ENCODE measurements at places on chromosomes 13 and 19. TPM values are rescaled to one million over a fixed set of nuclear protein-coding genes. Genes with fewer than 3 reads are reported as not detected.

DNA sequence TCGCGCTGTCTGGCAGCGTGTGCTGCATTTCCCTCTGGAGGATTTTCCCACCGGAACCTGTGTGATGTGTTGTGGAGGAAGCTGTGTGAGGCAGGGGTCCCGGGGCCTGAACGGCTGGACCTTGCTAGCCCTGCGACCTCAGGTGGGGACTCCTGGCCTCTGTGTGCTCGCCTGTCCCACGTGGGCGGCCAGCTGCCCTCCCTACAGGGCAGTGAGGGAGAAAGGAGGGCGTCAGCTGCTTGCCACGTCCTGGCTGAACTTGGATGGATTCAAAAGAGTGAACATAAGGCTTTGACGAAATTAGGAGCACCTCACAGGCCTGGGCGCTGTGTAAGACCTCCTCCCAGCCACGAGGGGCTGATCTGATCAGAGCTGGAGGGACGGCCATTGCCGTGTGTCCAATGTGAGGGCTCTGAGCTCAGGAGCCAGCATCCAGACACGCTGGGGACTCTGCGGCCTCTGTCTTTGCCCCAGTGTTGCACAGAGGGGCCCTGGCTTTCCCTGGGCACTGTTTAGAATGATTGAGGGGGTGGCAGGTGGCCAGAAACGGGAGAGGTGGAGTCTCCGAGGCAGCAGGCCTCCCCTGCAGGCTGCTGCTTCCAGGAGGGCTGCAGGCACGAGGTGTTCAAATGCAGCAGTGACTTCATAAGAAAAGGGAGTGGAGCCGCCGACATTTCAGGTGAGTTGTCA, 13.0 kb downstream of the TFDP1 start:
- DNase-seq = peak; percentile 33

DNA sequence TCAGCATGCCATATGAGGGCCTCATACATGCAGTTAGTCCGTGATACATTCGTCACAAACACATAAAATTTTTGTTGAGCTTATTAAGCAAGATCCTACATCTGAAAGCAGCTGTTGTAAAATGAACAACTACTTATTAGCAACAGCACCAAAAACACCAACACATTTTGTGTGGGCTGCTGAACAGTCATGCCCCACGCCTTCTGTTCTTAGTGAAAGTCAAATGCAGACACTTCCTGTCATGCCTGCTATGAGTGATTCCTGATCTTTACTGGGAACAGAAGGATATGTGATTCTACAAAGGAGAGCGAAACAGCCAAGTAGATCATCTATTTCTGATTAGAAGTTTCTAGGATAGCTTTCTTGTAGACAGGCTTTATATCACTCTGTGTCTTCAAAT, 4.2 kb upstream of the B3GLCT start:
- no peak for DNase-seq

- no peak for DNase-seq
Observed at GRCh38 chr13:82092312-82092711, 1751.4 kb upstream of the SPRY2 start.

DNA sequence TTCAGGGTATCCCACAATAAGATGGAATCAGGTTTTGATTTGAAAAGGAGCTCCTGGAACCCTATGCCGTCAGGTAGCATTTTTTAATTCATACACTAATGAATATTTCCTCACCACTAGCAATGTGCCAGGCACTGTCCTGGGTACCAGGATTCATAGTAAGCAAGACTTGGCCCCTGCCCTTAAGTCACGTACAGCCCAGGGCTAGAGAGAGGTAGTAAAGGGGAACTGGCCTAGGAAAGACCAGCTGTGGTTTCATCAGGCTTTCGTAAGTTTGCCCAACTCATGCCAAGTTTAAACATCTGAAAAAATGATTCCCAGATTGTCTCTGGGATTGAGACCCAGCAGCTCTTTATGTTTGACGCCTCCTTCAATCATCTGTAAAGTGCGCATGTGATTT, 45.9 kb upstream of the AMER2 start:
- no peak for DNase-seq

The ACP7 gene
- total RNA-seq = not detected

The TGFBR3L gene
- total RNA-seq = 1.2 TPM

GRCh38 chr13:99374994-99375737, 68.0 kb upstream of the GPR183 start:
- no peak for DNase-seq

DNA sequence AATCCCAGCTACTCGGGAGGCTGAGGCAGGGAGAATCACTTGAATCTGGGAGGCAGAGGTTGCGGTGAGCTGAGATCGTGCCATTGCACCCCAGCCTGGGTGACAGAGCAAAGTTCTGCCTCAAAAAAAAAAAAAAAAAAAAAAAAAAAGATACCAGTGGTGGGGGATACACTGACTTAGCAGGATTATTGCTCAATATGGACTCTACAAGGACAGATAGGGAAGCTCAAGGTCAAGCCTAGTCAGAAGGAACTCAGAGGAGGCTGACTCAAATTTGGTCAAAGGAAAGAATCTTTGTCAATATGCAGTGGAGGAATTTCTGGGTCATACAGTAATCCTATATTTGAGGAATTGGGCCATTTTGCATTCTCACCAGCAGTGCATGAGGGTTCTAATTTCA, 6.7 kb upstream of the DIAPH3 start:
- DNase-seq = no peak

DNA sequence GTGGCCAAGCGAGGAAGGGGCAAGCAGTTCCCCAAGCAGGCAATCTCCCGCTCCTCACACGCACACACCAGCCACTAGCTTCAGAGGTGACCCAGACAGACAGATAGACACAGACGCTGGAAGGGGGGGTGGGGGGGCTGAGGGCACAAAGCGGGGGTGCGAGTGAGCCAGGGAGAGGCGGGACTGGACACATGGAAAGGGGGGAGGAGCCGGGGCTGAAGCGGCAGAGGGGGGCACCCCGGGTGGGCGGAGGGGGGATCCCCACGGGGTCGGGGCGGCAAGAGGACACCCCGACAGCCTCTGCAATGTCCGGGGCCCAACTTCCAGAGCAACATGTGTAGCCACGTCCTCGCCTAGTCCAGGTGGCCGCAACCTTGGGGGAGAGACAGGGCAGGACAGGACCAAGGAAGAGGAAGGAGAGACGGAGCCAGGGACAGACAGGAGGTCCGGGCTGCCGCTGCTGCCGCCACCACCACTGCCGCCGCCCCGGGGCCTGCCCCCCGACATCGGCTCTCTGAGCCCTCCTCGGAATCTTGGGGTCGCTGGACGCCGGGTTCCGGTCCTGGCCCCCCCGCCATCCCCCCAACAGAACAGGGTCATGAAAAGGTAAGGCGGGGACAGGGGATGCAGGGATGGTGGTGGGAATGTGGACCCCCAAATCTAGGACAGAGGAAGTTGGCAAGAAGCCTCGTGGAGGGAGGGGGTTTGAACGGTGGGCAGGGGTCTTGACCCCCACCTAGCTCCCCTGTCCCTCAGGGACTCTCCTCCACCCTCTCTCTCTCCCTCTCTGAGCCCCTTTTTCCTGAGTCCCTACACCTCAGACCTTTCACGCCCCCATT, 1.1 kb downstream of the GRIN2D start:
- DNase-seq = no peak

The GAPDHS gene
- total RNA-seq = not detected

DNA sequence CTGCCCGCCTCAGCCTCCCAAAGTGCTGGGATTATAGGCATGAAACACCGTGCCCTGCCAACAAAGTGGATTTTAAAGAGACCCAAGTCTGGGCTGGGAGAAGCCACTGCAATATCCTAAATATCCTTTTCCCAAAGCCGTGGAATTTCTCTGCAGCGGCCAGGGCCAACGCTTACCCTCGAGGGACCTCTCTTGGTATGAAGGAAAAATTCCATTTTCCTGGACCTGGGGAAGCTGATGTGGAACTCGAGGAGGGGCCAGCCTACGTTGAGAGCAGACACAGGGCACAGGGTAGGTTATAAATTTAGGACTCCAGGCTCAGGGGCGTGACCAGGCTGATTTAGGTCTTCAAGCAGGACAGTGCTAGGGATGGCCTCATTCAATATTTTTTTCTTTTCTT, 17.7 kb upstream of the UPF1 start:
- DNase-seq = no peak

The KCTD15 gene
- 48.7 TPM for total RNA-seq

The TUBB4A gene
- 0.58 TPM for total RNA-seq

- peak; percentile 54 for DNase-seq
Observed at GRCh38 chr13:113417836-113418721, 35.2 kb downstream of the ADPRHL1 start.

GRCh38 chr19:35162471-35163326, 8.2 kb downstream of the FXYD5 start:
- no peak for DNase-seq

GRCh38 chr13:98910501-98910951, 67.3 kb downstream of the DOCK9 start:
- no peak for DNase-seq

The RFX1 gene
- 17.8 TPM for total RNA-seq

GRCh38 chr19:54164369-54165068, 5.0 kb upstream of the LENG1 start:
- peak; percentile 84 for DNase-seq

The ICAM4 gene
- 11.1 TPM for total RNA-seq

DNA sequence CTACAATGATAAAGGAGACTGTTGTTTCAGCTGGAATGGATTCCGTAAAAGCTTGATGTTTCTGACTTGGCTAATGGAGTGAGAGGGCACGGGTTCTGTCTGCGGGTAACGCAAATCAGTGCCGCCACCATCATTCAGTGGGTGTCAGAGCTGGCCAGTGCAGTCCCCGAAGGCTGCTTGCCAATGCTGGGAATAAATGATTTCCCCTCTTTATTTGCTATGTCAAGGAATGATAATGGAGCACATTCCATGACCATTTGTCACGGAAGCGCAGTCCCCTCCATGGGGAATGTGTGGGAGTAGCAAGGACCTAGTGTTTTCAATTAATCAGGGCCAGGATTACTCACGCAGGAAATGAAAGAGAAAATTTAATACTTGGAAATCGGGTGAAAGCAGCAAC, 899.3 kb downstream of the UQCRFS1 start:
- DNase-seq = no peak

The SAFB2 gene
- total RNA-seq = 74.2 TPM

The ETV2 gene
- total RNA-seq = 0.72 TPM

The ACER1 gene
- not detected for total RNA-seq

The ONECUT3 gene
- not detected for total RNA-seq

GRCh38 chr13:113562844-113563243, 21.7 kb upstream of the TFDP1 start:
- DNase-seq = peak; percentile 9

DNA sequence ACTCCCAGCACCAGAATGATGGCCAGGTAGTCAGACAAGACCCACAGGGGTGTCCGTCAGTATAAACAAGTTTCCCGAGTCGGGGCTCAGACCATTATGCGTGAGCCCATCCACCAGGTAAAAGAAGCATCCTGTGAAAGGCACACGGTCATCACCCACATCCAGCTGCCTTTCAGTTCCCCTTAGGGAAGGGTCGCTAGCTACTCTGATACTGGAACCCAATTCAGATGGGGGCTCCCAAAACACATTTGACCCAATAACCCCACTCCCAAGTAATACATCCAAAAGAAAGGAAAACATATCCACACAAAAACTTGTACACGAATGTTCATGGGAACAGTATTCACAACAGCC, 66.8 kb downstream of the STK24 start:
- no peak for DNase-seq

DNA sequence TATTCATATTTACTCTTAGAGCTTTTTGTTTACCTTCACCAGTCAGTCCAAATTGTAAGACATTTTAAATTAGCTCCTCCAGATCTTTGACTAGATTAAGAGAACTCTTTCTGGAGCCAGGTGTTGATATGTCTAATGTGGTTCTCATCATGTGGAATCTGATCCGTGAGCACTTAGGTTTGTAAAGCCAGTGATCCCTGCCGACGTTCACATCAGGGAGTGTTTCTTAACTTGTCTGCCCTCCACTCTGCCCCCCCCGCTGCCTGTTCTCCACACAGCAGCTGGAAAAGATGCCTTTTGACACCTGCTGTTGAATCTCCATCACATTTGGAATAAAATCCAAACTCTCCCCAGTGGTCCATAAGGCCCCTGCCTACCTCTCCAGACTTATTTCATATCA, 17.7 kb downstream of the METTL21C start:
- DNase-seq = no peak

The TMEM238 gene
- total RNA-seq = 19.8 TPM

DNA sequence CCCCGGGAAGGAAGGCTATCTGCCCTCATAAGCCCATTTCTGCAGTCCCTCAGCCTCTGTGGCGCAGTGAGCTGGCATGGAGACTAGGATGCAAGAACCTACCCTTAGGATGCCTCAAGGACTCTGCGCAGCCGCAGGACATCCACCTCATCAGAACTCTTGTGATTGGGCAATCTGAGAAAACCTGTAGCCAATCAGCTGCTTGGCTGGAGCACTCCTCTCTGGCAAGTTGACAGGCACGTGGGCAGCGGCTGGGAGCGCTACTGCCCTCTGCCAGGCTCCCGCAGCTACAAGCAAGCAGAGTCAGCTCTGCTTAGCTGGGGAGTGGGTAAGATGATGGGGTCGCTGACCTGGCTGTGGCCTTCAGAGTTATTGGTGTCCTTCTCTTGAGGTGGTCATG, 1.5 kb upstream of the ECSIT start:
- peak; percentile 87 for DNase-seq

GRCh38 chr19:41706741-41707501, 1.5 kb upstream of the CEACAM5 start:
- DNase-seq = peak; percentile 87

The CYP4F11 gene
- 3.5 TPM for total RNA-seq

DNA sequence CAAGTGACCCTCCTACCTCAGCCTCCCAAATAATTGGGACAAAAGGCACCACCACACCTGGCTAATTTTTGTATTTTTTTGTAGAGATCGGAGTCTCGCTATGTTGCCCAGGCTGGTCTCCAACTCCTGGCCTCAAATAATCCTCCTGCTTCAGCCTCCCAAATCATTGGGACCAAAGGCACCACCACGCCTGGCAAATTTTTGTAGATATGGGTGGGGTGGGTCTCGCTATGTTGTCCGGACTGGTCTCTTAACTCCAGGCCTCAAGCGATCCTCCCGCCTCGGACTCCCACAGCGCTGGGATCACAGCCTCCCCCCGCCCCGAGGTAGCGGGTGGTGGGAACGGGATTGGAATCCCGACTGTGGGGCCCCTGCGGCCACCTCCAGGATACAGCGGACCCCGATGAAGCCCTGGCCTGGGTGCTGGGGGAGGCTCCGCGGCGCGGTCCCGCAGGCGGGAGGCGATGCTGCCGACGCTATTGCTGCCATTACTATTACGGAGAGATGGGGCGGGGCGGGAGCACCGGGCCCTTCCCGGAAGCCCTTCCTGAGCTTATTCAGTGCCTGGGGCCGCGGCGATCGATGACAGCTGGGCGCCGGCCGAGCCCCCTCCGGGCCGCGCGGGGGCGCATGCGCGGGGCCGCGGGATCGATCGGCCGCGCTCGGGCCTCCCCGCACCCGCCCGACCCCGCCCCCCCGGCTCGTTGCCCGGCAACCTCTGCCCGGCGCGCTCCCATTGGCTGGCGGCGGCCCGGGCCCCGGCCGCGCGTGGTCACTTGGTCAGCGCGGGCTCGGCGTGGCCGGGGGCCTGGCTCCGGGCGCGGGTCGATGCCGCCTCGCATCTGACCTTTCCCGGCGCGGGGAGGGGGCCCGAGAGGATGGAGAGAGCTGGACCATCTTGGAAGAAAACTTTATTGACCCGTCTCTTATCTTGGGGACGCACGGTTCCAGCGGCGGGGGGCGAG, 27.9 kb upstream of the ONECUT3 start:
- DNase-seq = no peak

The TDRD12 gene
- not detected for total RNA-seq

GRCh38 chr13:95660981-95661581, 15.9 kb upstream of the DNAJC3 start:
- DNase-seq = no peak

The CAB39L gene
- 18.0 TPM for total RNA-seq

All from upper lobe of right lung (tissue), 1 donor.